ENCODE measurements at places on chromosomes 7 and 10.

GRCh38 chr10:43978091-43978490, 329.4 kb upstream of the ZNF32 start:
- DNase-seq = no peak

- DNase-seq = no peak
Observed at GRCh38 chr7:78734626-78735025, 718.8 kb downstream of the MAGI2 start.

- DNase-seq = no peak
Observed at GRCh38 chr7:43876241-43876640, 6.9 kb upstream of the MRPS24 start.

- no peak for DNase-seq
Observed at GRCh38 chr7:74653686-74654181, 3.8 kb upstream of the GTF2I start.

GRCh38 chr7:31724696-31725095, 37.7 kb downstream of the PPP1R17 start:
- no peak for DNase-seq

DNA sequence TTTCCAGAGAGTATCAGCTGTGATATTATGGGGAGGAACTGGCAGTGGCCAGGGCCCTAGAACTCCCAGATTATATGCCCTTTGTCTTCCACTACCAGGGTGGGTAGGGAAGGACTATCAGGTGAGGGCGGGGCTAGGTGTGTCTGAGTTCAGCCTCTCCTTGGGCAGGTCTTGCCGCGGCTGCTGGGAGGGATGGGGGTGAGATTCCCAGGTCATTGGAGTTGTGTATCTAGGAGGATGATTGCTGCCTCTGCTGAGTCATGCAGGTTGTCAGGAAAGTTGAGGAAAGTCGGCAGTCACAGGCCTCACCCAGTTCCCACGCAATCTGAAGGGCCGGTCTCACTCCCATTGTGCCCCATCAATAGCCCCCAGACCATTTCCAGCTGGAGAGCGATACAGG, 185.2 kb downstream of the DKK1 start:
- DNase-seq = no peak

- DNase-seq = no peak
Observed at GRCh38 chr7:128378637-128379036, 17.1 kb upstream of the PRRT4 start.

DNA sequence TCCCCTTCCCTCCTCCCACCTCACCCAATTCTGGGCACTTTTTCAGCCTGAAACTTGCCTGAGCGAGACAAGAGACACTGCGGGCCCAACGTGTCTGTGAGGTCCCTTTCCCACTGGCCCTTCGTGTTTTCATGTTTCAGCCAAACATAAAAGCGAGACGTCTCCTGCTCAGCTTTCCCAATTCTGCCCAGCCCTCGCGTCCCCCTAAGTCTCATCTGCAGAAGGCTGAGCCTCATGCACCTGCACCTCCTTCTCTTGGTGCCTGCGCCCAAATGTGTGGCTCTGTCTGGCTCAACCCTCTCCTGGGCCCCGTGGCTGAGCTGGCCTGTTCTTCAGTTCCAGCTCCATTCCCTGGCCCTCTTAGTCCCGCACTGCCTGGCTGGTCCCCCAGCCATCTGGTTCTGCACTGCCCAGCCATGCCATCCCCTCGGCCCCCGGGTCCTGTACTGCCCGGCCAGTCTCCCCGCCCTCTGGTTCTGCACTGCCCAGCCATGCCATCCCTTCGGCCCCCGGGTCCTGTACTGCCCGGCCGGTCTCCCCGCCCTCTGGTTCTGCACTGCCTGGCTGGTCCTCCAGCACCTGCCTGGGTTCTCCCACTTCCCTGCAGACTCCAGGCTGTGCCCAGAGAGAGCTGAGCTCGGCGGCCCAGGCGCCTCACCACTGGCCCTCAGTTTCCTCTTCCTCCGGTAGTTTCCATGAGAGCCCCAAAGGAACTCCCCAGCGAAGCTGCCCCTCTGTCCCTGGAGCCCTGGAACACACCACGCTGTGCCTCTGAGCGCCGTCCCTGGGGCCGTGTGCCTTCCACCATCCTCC, 224.1 kb downstream of the DNAJB6 start:
- no peak for DNase-seq

GRCh38 chr10:10600004-10600403, 417.7 kb upstream of the CELF2 start:
- no peak for DNase-seq

DNA sequence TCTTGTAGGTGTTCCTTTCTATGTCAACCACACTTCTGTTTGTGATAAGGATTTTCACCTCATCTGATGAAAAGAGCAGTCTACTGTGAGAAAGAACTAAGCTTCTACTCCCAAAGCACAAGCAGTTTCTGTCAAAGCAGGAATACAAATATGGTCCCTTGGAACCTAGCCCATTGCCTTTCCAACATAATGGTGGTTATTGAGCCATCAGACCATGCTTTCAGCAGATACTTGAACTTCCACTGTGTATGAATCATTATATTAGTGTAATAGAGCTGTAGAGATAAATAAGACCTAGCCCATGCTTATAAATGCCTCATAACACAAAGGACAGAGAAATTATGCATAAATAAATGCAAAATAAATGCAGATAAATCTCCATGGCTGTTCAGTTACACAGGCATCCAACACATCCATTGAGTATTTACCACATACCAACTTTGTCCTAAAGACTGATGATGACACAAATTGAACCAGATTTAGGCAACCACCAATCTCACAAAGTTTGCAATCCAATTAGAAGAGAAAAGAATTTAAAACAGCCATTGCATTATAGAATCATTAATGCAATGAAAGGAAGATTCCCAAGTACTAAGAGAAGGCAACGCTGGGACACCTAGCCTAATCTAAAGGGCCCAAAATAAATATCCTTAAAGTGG, 729.4 kb upstream of the C7orf33 start:
- peak; percentile 46 for DNase-seq

DNA sequence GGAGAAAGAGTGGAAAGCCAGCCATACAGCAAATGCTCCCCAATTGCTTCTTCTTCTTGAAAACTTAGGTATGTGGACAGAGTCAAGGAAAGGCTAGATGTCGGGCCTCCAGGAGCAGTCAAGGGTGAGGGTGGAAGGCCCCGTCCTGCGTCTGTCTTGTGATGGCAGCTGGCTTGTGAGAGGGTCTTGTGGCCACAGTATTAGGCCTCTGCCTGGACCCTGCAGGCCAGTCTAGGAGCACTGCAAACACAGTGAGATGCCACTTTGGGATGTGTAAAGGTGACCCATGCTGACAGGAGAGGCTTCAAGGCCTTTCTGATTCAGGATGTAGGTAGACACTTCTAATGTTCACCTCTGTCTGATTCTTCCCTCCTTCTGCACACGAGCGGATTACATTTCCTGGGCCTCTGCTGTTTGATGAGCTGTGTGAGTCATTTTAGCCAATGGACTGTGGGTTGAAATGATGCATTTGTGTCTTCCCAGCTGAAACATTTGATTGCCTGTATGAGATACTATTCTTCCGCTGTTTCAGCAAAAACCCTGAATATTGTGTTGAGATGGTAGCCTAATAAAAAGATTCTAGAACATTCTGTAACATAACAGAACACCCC, 135.4 kb downstream of the EMX2 start:
- no peak for DNase-seq

DNA sequence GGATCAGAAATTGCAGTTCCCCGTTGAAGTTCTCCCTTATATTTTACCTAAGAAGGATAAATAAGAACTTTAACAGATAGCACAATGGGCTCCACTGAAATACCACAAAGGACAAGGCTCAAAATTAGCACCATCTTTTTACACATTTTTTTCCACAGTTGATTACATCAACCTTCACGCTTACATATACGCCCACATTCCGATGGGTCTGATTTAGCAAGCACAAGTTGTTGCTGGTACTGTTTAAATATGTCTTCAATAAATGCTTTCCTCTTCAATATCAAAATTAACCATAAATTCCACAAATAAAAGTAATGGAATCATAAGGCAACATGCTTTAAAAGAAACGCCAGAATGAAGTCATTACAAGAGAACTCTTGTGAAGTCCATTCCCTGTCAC, 79.5 kb downstream of the NEBL start:
- peak; percentile 17 for DNase-seq

DNA sequence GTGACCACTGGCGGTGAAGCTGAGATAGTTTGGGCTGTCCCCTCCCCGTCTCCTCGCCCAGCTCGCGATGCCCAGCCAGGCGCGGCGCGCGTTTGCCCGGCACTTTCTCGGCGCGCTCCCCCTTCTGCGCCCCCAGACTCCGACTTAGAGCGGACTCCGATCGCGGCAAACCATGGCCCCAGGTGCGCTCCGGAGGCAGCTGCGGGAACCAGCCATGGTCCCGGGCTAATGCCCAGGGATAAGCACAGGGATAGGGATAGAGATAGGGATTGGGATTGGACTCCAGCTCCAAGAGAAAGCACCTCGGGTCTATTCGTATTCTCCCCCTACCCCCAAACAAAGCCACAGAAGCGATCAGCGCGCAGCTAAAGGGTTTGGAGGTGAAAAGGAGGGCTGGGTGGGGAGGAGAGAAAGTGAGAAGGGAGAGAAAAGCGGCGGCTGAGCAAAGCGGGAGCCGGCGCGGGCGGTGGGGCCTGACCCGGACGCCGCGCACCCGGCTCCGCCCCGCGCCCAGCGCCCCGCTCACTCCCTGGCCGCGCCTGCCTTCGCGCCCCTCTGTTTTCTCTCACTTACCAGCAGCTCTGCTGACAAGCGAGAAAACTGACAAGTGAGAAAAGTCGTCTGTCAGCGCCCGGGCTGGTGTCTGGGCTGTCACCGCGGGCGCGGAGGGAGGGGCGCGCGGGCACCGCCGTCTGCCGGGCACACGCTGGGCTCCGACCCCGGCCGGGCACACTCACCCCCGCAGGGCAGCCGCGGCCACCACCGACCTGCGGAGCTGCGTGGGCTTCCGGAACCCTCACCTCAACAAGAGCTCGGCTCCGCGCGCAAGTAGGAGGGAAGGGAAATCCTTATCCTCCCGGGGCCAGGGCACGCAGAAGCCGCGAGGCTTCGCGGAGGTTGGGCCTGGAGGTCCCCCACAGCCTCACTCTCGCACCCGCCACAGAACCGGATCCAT, at the start of gene PDE1C:
Gene PDE1C (minus strand): TSS at position 2 of the 955 bp plus-strand sequence.
- peak; percentile 44 for DNase-seq

- peak; percentile 33 for DNase-seq
Observed at GRCh38 chr7:30912986-30913811, 1.5 kb downstream of the AQP1 start.

- DNase-seq = peak; percentile 9
Observed at GRCh38 chr10:75512203-75512933, 80.9 kb downstream of the LRMDA start.

- DNase-seq = peak; percentile 6
Observed at GRCh38 chr10:72483471-72483870, 128.8 kb upstream of the DNAJB12 start.

DNA sequence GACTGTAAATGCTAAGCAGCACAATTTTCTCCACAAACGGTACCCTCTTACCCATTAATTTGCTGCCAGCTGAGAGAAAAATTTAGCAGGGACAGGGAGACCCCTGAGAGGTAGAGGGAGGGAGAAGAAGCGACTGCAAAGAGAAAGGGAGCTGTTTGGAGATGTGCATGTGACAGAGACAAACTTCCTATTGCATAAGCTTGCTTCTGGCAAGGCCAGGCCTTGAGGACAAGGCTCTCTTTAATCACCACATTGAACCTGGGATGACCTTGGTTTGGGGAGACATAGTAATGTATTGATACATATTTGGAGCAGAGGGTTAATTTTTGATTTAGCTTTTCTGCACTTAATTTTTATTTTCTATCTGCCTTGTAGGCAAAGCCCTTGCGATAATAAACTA, 31.1 kb upstream of the HIBADH start:
- DNase-seq = no peak

DNA sequence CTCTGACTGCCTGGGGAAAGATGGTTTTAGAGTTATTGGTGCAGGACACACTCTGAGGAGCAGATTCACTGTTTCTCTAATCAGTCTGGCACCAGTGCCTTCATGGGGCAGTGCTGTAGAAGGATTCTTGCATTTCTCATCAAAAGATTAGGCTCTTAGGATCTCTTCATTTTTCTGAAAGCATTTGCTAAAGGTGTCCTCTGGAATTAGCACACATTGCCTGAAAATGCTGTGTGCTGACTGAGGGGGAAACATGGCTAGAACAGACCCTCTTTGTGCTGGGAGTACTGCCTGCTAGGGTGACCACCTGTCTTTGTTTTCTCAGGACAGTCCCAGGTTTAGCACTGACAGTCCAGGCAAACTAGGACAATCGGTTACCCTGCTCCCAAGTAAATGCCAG, 301.0 kb downstream of the PTEN start:
- DNase-seq = no peak
